HT-29 (cell line): ENCODE measurements at places on chromosomes 1 and 21.

GRCh38 chr1:55064071-55064581, 24.8 kb downstream of the PCSK9 start:
- DNase-seq, result no peak

- DNase-seq, result no peak
These were observed 36.9 kb upstream of the EDEM3 start for GRCh38 chr1:184791550-184791900.

DNA sequence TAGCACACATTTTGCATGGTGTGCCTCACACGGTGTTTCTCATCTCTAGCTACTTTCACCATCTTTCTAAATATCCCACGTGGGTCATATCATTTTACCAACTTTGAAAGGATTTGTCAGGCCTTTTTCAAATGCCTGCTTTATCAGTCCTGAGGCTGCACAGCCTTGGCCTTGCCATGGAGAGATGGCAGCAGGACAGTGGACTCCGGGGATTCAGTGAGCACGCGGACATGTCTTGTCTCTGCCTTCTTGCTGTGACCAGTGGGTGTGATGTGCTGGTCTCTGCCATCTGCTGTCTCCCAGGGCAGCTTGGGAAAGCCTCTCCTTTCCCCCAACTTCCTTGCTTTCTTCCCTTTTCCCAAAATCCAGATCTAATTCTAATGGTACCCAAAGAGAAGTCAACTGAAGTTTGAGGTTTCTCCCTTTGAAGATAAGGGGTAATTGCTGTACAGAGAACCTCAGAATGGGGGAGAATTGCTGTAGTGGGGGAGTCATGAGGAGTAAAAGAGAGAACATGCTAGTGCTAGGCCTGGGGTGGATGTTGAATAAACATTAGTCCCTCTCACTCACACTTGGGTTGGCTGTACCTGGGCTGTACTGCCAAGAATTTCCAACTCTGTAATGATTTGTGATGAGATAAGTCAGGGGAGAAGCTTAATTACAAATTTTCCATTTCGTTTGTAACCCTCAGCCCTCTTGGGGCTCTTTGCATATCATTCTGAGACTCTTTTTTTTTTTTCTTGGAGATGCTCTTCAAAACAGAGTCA, 99.5 kb downstream of the GALNT2 start:
- no peak for DNase-seq

- DNase-seq, result no peak
These were observed 280.3 kb downstream of the USH2A start for GRCh38 chr1:216142921-216143320.

DNA sequence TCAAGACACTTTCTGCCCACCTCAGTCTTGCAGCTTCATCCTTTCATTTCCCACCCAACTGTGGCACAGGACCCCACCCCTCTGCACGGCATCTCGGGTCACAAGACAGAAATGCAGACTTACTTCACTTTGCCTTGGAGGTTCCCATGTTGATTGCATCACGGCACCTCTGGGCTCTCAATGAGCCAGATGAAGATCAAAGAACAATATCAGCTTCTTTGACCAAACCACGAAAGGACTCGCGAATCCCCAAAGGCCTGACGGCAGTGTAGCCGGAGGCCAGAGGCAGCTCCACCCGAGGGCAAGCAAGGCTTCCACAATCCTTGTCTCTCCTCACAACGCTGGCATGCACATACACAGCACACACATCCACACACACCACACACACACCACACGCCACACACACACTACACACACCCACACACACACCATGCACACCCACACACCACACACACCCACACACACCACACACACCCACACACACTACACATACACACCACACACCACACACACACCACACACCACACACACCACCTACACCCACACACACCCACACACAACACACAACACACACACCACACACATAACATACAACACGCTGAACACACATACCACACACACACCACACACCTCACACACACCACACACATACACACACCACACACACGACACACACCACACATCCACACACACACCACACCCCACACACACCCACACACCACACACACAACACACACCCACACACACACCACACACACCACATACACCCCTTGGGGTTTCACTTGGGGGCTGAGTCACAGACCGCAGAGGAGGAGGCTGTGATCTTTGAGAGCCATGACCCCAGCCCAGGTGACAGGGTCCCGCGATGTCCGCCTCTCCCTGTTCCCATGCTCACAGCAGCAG, 35.8 kb downstream of the UBASH3A start:
- no peak for DNase-seq

- DNase-seq, result no peak
These were observed 78.3 kb downstream of the SLC45A1 start for GRCh38 chr1:8396083-8396785.

- DNase-seq, result no peak
These were observed 51.1 kb downstream of the KCNJ6 start for GRCh38 chr21:37865156-37865555.

GRCh38 chr1:2205191-2205952, 10.8 kb upstream of the FAAP20 start:
- peak; percentile 87 for DNase-seq

- no peak for DNase-seq
These were observed 80.6 kb downstream of the KCTD3 start for GRCh38 chr1:215647738-215648137.

GRCh38 chr1:203076031-203076511, 9.7 kb downstream of the MYOG start:
- DNase-seq, result no peak

GRCh38 chr1:151934048-151934493, 24.8 kb upstream of the THEM4 start:
- DNase-seq, result peak; percentile 87
